K562 (cell line): ENCODE measurements at places on chromosomes 2 and 18.

GRCh38 chr18:62023536-62023935, 130.7 kb upstream of the RNF152 start:
- no peak overlapping the region for H3K27ac ChIP-seq
- H3K4me3 ChIP-seq: no peak overlapping the region
- no peaks in the 10 kb centered on the region for H3K27me3 ChIP-seq
- no peak for DNase-seq
- H3K4me1 ChIP-seq: no peaks in the 10 kb centered on the region
- no peaks in the 10 kb centered on the region for H3K36me3 ChIP-seq

DNA sequence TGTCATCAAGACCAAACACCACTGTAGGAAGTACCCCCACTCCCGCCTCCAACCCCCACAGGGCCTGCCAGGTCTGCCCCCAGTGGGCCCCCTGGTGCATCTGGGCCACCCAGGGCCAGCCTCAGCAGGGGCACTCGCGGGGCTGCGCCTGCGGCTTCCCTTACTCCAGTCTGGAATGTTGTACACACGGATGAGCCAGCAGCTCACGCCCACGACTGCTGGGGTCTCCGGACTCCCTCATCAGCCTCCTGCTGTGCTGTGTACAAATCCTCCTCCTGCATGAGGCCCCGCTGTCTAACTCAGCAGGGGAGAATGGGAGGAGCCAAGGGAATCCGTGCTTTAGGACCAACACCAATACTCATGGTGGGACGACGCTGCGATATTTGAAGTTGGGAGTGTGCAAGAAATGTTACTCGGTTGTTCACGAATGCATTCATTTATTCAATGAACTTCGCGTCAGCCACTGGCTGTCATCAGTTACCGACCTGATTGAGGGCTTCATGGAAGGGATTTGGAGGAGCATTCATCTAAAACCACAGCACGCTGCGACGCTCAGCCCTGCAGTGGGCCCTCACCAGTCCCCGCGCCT, 654 bp upstream of the ASB1 start:
- H3K27ac ChIP-seq: peak overlapping the region; percentile 96
- DNase-seq: peak; percentile 72
- H3K4me1 ChIP-seq: peaks cover 68% of the 10 kb centered on the region
- H3K4me3 ChIP-seq: peak overlapping the region; percentile 73
- H3K27me3 ChIP-seq: no peaks in the 10 kb centered on the region
- peaks cover 21% of the 10 kb centered on the region for H3K36me3 ChIP-seq

DNA sequence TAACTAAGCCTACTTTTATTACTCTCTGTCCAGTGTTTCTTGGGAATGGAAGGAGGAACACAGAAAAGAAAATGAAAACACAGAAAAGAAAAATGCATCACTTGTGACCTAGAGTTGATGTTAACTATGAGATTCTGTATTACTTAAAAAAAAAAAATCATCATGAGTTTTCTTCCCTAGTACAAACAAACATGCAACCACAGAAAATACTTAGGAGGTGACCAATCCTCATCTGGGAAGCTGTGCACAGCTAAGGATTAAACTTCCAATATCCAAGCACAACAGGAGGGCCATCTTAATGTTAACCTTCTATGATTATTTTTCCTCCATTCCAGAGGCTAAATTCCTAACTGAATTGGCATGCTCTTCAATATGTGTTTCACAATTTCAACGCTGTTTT, 1140.4 kb downstream of the LRP1B start:
- no peak overlapping the region for H3K27ac ChIP-seq
- H3K36me3 ChIP-seq: no peaks in the 10 kb centered on the region
- H3K27me3 ChIP-seq: no peaks in the 10 kb centered on the region
- DNase-seq: no peak
- H3K4me1 ChIP-seq: no peaks in the 10 kb centered on the region

DNA sequence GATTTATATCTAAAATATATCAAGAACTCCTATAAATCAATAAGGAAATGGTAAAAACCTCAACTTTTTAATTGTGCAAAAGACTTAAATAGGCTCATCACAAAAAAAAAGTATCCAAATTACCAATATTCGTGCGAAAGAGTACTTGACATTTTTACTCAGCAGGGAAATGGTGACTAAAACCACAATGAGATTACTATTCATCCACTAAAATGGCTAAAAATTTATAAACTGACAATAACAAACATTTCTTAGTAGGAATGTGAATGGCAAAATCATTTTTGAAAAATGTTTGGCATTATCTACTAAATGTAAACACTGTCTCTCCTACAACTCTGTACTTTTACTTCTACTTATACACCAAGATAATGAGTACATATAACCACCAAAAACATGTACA, 184.8 kb upstream of the RND3 start:
- H3K4me3 ChIP-seq: no peak overlapping the region
- no peaks in the 10 kb centered on the region for H3K36me3 ChIP-seq
- no peaks in the 10 kb centered on the region for H3K27me3 ChIP-seq
- H3K4me1 ChIP-seq: no peaks in the 10 kb centered on the region
- no peak overlapping the region for H3K27ac ChIP-seq

- no peak for DNase-seq
- no peak overlapping the region for H3K4me3 ChIP-seq
These were observed 57.3 kb upstream of the KLF7 start for GRCh38 chr2:207223051-207223450.

- no peak for DNase-seq
- no peaks in the 10 kb centered on the region for H3K27me3 ChIP-seq
- no peak overlapping the region for H3K4me3 ChIP-seq
- H3K4me1 ChIP-seq: no peaks in the 10 kb centered on the region
- H3K27ac ChIP-seq: no peak overlapping the region
- no peaks in the 10 kb centered on the region for H3K36me3 ChIP-seq
These were observed 173.1 kb upstream of the HS6ST1 start for GRCh38 chr2:128491692-128492244.

GRCh38 chr18:61261870-61262269, 71.4 kb upstream of the CDH20 start:
- H3K27me3 ChIP-seq: no peaks in the 10 kb centered on the region
- no peaks in the 10 kb centered on the region for H3K4me1 ChIP-seq
- no peaks in the 10 kb centered on the region for H3K36me3 ChIP-seq
- no peak overlapping the region for H3K27ac ChIP-seq

- H3K4me1 ChIP-seq: peaks cover 11% of the 10 kb centered on the region
- H3K4me3 ChIP-seq: no peak overlapping the region
- H3K27me3 ChIP-seq: peaks cover 45% of the 10 kb centered on the region
- H3K36me3 ChIP-seq: no peaks in the 10 kb centered on the region
- no peak overlapping the region for H3K27ac ChIP-seq
- DNase-seq: no peak
These were observed 20.6 kb downstream of the CROCC2 start for GRCh38 chr2:240926516-240927389.

GRCh38 chr2:109264595-109265328, 135.8 kb downstream of the SH3RF3 start:
- no peaks in the 10 kb centered on the region for H3K36me3 ChIP-seq
- H3K4me3 ChIP-seq: no peak overlapping the region
- H3K27ac ChIP-seq: no peak overlapping the region
- H3K4me1 ChIP-seq: no peaks in the 10 kb centered on the region; the same call in 1 of the 2 replicates

GRCh38 chr2:98157557-98157956, 70.6 kb downstream of the VWA3B start:
- H3K36me3 ChIP-seq: no peaks in the 10 kb centered on the region
- DNase-seq: no peak
- no peak overlapping the region for H3K4me3 ChIP-seq
- no peaks in the 10 kb centered on the region for H3K4me1 ChIP-seq
